ENCODE measurements at places on chromosomes 1 and 21.

GRCh38 chr1:199684686-199685273 is 342.7 kb upstream of the NR5A2 start:
- no peak for DNase-seq

DNA sequence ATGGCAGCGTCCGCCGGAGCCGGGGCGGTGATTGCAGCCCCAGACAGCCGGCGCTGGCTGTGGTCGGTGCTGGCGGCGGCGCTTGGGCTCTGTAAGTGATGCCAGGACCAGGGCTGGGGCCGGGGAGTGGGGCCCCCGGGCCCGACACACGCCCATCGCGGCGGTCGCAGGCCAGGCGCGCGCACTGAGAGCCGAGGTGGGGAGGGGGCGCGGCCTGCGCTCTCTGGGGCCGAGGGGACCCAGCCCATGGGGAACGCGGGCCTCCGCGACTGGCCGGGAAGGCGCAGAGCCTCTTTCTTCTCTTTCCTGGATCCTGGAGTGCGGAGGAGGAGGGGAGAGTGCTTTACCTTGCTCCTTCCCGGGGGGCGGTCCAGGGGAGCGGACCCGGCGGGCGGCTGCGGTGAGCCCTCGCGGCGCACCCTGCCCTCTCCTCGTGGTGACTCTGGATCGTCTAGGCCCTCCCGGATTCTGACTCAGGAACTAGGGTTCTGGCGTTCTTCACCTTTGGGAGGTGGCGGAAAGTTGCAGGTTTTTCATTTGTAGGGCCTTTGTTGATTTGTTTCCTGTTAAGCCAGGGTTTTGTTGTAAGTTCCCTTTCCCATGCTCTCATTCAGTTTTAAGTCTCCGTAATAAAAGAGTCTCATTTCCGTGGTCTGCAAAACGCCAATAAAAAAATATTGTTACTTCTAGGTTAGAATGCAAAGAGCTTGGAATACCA is 529 bp downstream of the MPZL1 start:
- DNase-seq: no peak

- no peak for DNase-seq
These were observed 249.1 kb downstream of the GREM2 start for GRCh38 chr1:240362826-240363225.

GRCh38 chr1:23356471-23357137 is 12.5 kb upstream of the HNRNPR start:
- no peak for DNase-seq

- DNase-seq: no peak
These were observed 317.1 kb downstream of the DPYD start for GRCh38 chr1:97603776-97604175.

DNA sequence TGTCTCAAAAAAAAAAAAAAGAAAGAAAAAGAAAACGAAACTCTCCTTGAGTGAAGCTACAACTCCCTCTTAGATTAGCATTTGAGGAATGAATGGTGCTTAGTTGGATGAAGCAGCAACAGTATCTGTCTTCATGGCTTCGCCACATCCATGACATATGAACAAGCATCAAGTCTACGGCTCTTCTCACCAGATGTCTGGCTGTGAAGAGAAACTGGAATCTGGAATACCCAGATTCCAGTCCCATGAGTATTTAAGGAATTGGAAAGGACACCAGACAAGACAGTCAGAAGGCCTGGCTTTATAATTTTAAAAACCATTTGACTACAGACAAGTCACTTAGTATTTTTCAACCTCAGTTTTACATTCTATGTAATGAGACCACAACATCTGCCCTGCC is 38.0 kb upstream of the TADA1 start:
- DNase-seq: no peak

DNA sequence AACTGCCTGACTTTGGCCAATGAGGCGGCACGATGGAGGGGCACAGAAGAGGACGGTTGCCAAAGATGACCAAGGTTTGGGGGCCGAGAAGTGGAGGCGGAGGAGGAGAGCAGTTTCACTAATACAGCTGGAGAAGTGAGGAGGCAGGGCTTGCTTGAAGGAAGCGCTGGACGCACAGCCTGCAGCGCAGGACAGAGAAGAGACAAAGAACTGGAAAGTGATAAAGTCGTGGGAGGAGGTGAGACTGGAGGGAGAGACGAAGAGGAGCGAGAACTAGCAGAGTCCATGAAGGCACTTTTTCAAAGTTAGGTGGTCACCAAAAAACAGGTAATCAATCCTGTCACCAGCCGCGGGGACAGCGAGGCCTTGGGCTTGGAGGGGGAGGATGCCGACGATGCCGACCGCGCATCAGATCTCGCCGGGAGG is 771 bp downstream of the PACC1 start:
- no peak for DNase-seq

DNA sequence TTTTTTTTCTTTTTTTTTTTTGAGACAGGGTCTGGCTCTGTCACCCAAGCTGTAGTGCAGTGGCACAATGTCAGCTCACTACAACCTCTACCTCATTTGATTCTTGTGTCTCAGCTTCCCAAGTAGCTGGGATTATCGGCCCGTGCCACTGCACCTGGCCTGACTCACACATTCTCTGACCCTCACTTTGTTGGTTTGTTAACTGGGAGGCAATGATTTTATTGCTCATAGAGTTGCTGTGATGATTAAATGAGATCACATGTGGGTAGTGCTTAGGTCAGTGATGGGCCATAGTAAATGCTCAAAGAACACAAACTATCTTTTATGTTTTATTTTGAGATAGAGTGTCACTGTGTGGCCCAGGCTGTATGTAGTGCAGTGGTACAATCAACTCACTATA is 47.3 kb upstream of the SSBP3 start:
- DNase-seq: no peak

DNA sequence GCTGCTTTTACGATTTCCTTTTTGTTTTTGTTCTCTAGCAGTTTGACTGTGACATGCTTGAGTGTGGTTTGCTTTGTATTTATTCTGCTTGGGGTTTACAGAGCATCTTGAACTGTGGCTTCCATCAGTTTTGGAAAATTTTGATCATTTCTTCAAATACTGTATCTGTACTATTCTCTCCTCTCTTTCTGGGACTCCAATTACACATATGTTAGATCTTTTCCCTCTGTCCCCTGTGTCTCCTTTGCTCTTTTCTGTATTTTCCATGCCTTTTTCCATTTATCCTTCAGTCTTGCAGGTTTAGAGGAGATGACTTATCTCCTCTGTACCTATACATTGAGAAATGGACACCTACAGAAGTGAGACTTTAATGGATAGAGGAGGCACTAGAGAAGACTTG is 31.7 kb downstream of the COQ8A start:
- DNase-seq: no peak

DNA sequence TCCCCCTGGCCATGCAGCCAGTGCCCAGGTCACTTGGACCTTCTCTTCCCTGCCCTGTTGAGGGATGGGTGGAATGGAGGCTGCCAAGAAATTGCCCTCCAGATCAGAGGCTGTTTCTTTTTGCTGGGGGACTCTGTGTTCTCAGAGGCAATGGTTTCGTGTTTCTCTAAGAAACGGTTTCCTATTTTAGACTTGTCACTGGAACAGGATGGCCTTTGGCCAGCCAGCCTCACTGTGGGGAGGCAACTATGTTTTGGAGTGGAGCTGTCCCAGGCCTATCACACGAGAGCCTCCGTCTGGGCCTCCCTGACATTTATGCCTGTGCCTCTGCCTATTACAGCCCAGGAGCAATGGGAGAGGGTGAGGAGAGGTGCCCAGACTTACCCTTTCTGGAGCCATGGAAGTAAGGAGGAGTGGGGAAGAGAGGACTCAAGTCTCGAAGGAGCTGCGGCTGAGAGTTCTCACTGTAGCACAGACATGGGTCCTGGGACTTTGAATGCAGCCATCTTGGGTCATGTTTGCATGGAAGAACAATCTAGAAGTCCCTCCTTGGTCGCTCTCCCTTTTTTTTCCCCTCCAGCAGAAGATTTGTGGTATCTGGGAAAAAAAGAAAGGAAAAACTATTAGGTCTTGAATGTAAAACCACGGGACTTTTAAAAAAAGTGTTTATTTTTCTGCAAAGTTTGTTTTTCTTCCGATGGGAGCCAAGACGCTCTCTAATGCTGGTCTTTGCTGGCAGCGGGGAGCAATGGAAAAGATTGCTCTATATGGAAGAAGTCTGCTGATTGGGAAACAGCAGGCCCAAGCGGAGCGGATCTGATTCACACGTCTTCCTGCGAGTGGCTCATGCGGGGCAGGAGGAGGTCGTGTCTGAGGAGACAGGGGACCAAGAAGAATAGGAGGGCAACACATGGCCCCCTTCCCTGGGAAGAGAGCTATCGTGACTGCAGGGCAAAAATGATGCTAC is 219.2 kb downstream of the FOXD2 start:
- DNase-seq: no peak

DNA sequence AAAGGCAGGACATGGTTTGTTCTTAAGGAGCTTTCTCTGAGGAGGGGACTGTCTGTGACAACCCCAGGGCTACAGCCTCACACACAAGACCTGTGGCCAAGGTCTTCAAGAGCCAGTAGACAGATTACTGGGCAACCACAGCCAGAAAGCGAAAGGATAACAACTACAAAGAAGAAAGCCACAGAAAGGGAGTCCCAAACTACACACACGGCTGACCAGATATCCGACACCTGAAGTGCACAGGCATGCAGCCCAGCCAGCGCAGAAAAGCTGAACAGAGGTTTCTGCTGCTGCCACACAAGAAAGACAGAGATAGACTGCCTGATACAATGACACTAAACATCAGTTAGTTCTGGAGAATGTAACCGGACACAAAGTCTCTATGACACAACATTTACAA is 21.4 kb upstream of the NADK start:
- no peak for DNase-seq

DNA sequence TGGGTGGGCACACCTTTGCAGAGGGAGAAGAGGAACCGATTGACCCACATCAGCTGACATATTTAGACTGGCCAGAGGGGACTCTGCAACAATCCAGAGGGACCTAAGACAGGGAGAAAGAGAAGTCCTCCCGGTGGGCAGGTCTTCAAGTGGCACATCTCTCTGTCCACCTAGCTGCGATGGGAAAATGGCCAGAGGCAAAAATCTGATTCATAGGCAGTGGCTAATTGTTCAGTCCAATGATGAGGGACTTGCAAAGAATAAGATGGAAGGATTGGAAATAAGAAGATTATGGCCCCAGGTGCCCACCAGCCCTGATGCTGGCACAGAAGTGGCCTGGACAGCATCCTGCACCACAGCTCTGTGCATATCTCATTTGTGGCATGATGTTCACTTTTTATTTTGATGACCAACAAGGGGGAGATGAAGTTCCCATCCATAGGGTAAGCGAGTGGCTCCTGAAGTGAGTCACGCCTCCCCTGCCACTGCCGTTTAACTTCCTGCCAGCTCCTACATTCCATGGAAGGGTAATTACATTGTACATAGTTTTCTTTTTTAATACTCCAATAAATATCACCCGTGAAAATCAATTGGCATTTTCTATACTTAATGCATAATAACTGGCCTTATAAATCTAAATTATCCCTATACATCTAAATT is 659.6 kb downstream of the MATN1 start:
- DNase-seq: no peak

DNA sequence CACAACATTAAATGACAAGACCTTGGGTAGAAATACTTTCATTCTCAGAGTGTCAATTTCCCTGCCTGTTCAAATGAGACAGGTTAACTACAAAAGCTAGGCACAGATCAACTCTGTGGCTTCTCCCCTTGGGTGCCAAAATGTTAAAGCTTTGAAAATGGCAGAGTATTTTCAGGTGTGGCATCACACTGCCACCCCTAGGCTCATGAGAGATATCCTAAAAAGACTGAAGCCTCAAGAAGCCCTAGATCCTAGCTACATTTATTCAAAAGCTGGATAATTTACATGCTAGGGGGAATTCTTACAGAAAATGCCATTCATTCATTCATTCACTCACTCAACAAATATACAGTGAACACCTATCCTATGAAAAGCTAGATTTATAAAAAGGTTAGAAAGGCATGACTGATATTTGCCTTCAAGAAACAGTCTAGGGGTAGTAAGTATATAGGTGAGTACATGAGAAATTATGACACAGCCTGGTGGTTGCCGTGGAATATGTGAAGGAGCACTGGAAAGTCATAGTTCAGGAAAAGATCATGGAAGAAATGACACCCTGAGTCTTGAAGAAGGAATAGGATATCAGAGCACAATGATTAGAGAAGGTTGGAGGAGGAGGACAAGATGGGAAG is 15.9 kb upstream of the RAB4A start:
- no peak for DNase-seq

- no peak for DNase-seq
These were observed 674.5 kb upstream of the CXADR start for GRCh38 chr21:16838331-16838730.

- DNase-seq: no peak
These were observed 106.6 kb downstream of the BCAR3 start for GRCh38 chr1:93574991-93575390.

GRCh38 chr1:204409123-204409522 is 2.5 kb downstream of the PPP1R15B start:
- DNase-seq: no peak

DNA sequence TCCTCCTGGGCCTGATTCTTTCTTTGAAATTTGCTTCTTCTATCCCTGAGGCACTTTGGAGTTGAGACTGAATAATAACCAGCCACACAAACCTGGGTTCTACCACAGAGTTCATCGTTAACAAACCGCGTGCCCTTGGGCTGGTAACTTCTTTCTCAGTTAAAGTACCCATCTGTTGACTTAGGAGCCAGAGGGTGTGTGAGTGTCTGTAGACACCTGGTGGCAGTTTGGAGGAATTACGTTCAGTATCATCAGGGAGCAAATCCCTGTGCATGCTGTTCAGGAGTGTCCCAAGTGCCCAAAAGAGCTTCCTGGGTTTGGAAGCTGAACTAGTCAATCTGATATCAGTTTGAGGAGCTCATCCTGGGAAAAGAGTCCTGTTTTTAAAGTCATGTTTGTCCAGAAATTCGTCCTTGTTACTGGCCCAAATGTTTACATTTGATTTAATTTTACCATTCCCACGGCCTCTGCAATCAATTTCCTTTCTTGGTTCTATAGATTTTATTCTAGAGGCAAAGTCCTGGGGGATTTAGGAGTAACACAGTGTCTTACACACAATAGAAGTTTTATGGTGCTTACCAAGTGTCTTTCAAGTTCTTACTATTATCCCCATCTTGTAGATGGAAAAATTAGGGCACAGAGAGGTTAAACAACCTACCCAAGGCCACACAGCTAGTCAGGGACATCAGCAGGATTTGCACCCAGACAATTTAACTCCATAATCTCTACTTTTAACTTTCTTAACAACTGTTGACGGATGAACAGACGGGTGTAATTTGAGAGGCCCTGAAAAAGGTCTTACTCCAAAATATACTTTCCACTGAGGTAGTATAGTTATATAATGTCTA is 26.7 kb upstream of the RPTN start:
- no peak for DNase-seq

DNA sequence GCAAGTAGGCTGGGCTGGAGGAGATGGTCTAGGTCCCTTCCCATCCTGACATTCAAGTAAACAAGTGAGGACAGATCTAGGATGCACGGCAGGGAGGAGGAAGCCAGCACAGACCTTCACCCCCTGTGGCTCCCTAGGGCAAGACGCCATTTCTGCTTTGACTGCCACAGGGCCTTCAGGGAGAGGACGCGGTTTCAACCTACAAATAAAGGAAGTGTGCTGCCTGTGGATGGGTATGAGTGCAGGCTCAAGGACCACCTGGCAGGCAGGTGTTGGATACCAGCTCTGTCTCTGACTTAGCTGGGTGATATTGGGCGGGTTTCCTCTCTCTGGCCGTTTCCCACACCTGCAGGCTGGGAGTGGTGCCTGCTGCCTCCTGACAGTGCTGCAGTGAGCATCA is 16.2 kb downstream of the SLC2A1 start:
- DNase-seq: no peak
